ENCODE measurements at places on chromosomes 12 and 14.

- DNase-seq: no peak
Observed at GRCh38 chr14:101932673-101933072, 31.7 kb upstream of the DYNC1H1 start.

DNA sequence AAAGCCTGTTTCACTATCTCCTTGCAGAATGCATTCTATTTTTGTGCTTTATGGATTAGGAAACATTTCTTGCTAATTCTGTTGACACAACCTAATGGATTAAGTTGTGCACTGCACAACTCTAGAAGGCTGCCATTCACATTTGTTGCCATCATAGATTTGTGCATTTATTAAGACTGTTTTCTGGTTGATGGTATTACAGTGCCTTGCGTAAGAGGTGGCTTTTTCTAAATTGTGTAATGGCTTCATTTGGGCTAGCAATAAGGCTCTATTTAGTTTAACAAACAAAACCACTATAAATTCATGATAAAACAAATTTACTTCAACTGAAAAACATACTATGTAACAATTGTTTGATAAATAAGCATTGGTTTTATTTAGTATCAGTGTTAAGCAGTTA lies 175.9 kb downstream of the TRHDE start:
- DNase-seq: no peak

GRCh38 chr12:59010118-59010517 lies 89.8 kb upstream of the LRIG3 start:
- DNase-seq: no peak

GRCh38 chr12:64633940-64634337 lies 23.6 kb downstream of the RASSF3 start:
- DNase-seq: no peak

GRCh38 chr14:84527706-84528105 lies 1002.2 kb upstream of the FLRT2 start:
- DNase-seq: no peak

DNA sequence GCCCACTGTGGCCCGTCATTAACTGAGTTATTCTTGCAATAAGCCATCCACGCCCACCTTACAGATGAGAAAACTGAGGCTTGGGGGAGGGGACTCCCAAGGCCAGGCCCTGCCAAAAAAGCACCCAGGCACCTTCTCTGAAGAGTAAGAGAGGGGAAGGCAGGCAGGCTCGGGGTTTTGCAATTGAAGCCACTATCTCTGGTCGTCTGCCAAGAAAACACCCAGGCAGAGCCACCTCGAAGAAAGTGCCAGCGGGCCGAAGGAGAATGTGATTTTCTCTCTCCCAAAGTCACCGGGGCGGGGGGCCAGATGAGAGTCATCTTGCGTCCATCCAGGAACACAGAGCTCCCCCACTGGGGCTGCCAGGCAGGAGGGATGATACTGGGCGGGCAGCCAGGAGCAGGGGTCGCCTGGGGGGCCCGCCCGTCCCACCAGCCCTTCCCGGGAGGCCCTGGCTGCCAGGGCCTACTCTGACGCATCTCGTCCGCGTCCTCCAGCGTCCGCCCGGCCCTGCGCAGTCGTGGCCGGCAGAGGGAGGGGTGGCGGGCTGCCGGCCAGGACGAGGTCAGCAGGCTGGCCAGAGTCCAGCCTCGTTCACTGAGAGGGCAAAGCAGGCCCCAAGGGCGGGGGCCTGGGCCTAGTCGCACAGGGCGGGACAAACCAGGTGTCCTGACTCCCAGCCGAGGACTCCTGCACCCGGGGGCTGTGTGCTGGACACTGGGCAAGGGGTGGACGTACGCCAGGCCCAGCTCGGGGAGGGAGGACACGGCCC lies 74.3 kb downstream of the RFLNA start:
- no peak for DNase-seq

- no peak for DNase-seq
Observed at GRCh38 chr14:61233436-61233956, 47.6 kb downstream of the TMEM30B start.

- DNase-seq: no peak
Observed at GRCh38 chr14:68823434-68824206, 30.8 kb upstream of the ZFP36L1 start.
